Activated T-helper 2 cell treated with anti-CD3 and anti-CD28 coated beads, Interferon-gamma antibody, Interleukin-2, Interleukin-4, amounts not matched to agents 10 μg/mL and 5 μg/mL and 100 μg/mL, durations not matched to agents 14 hours and 24 hours and 36 hours (primary cell): ENCODE measurements at places on chromosomes 12 and 14.

- DNase-seq = no peak
- H3K27ac ChIP-seq = no peak overlapping the region
- no peaks in the 10 kb centered on the region for H3K27me3 ChIP-seq
- no peaks in the 10 kb centered on the region for H3K36me3 ChIP-seq
- H3K4me1 ChIP-seq = peaks cover 3% of the 10 kb centered on the region
These were observed 11.8 kb upstream of the ENDOU start for GRCh38 chr12:47736877-47737676.

GRCh38 chr14:51370758-51371386, 130.8 kb downstream of the TMX1 start:
- DNase-seq = no peak
- H3K4me1 ChIP-seq = no peaks in the 10 kb centered on the region
- no peak overlapping the region for H3K4me3 ChIP-seq
- H3K27me3 ChIP-seq = peaks cover 6% of the 10 kb centered on the region

GRCh38 chr14:102415671-102416070, 52.9 kb downstream of the TECPR2 start:
- H3K36me3 ChIP-seq = no peaks in the 10 kb centered on the region
- no peaks in the 10 kb centered on the region for H3K27me3 ChIP-seq
- no peak overlapping the region for H3K27ac ChIP-seq
- no peaks in the 10 kb centered on the region for H3K4me1 ChIP-seq

- H3K27ac ChIP-seq = no peak overlapping the region
- H3K4me3 ChIP-seq = no peak overlapping the region
- H3K36me3 ChIP-seq = peaks cover 6% of the 10 kb centered on the region
- H3K4me1 ChIP-seq = peaks cover 40% of the 10 kb centered on the region
These were observed 103.0 kb downstream of the CRADD start for GRCh38 chr12:93780101-93780641.

DNA sequence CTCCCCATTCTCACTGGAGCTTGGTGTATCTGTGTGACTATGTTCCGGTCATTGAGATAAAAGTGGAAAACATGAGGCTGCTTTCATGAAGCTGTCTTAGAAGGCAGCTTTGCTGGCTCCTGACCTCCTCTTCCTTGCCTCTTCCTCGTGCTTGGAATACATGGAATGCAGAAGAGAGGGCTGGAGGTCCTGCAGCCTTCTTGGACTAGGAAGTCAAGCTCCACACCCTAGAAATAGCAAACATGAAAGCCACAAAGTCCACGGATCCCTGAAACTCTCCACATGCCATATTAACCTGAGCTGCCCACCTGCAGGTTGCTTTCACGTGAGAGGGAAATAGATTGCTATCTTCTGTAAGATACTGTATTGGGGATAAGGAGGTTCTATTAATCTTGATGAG, 51.0 kb downstream of the FZD10 start:
- H3K27me3 ChIP-seq = no peaks in the 10 kb centered on the region
- H3K4me1 ChIP-seq = no peaks in the 10 kb centered on the region
- H3K27ac ChIP-seq = no peak overlapping the region
- no peak overlapping the region for H3K4me3 ChIP-seq
- no peak for DNase-seq
- H3K36me3 ChIP-seq = no peaks in the 10 kb centered on the region

- no peaks in the 10 kb centered on the region for H3K4me1 ChIP-seq
- DNase-seq = no peak
- peaks cover 28% of the 10 kb centered on the region for H3K27me3 ChIP-seq
- no peak overlapping the region for H3K4me3 ChIP-seq
These were observed 6.2 kb downstream of the EIF2S3B start for GRCh38 chr12:10511756-10512355.

DNA sequence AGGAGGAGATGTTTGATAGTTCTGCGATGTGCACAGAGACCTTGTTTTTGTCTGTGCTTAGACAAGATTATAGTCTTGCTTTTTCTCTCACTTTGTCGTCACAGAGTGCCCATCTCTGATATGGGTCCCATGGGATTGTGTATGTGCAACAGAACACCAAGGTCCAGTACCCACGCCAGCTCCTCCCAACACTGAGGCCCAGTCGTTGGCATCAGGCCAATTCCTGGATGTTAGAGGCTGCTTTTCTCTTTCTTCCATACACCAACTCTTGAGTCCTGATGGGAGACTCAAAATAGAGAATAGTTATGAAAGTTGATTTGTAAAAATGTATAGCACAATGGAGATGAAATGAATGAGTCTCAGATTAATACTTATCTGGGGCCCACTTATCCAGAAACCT, 22.7 kb upstream of the PRMT8 start:
- no peak overlapping the region for H3K27ac ChIP-seq
- H3K4me3 ChIP-seq = no peak overlapping the region
- no peaks in the 10 kb centered on the region for H3K4me1 ChIP-seq
- DNase-seq = no peak

- no peak for DNase-seq
- no peak overlapping the region for H3K4me3 ChIP-seq
- H3K27ac ChIP-seq = no peak overlapping the region
- no peaks in the 10 kb centered on the region for H3K4me1 ChIP-seq
These were observed 485.7 kb downstream of the TMTC2 start for GRCh38 chr12:83172441-83172840.

- H3K36me3 ChIP-seq = no peaks in the 10 kb centered on the region
- H3K27me3 ChIP-seq = peaks cover 2% of the 10 kb centered on the region
- H3K4me1 ChIP-seq = no peaks in the 10 kb centered on the region
- H3K27ac ChIP-seq = no peak overlapping the region
These were observed 243.4 kb upstream of the PELI2 start for GRCh38 chr14:55874785-55875184.

- H3K36me3 ChIP-seq = no peaks in the 10 kb centered on the region
- H3K27me3 ChIP-seq = peaks cover 25% of the 10 kb centered on the region
- no peak overlapping the region for H3K4me3 ChIP-seq
- H3K27ac ChIP-seq = no peak overlapping the region
- DNase-seq = no peak
These were observed 185.1 kb upstream of the CDKN3 start for GRCh38 chr14:54211551-54212308.
